ENCODE measurements at places on chromosomes 12 and 14.

DNA sequence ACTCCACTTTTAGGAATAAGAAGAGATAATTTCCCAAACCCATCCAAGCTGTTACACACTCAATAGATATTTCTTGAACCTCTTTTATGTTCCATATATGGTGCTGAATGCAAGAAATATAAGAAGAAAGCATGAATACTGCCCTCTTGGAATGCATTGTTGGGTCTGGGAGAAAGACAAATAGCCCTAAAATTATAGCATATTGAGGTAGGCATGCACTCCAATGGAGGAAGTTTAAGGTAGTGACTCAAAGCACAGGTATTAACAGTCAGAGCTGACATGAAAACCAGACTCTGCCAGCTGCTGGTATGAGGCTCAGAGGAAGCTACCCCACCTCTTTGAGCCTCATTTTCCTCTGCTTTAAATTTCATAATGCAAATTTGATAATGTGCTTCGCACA is 261.3 kb upstream of the NOS1 start:
- DNase-seq: no peak

- no peak for DNase-seq
Measured at GRCh38 chr14:73739899-73740617, 25.9 kb upstream of the PNMA1 start.

- peak; percentile 91 for DNase-seq
Measured at GRCh38 chr12:57127726-57128518, at the start of gene LRP1. LRP1 (plus strand) TSS chr12:57128483; CDS start chr12:57128965, 482 bp downstream.

- DNase-seq: no peak
Measured at GRCh38 chr12:7666595-7666994, 887 bp upstream of the APOBEC1 start.

DNA sequence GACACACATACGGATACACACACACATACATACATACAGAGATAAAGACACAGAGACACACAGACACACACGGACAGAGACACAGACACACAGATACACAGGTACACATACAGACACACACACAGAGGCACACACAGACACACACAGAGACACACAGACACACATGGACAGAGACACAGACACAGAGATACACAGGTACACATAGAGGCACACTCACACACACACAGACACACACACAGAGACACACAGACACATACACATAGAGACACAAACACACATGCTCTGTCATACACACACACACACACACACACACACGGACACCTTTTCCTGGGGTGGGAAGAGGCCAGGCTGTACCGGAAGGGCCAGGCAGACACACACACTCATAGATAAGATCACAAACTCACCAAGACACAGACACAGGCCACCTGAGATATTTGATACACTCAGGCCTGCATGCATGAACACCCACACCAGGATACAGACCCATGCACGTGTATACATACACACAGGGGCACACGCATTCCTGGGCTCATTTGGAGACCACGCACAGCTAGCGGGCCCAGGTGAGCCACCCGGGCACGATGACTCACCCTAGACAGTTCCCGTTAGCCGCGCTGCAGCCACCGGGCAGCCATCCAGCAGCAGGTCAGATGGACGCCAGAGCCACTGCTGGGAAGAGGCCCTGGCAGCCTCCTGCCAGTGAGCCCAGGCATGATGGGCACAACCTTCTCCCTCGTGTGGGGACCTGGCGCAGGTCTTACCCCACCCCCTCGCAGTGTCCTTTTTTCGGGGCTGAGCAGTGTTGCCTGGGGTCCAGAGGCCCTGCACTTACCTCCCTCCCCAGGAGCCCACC is 1.8 kb upstream of the AHNAK2 start:
- peak; percentile 81 for DNase-seq

Data from aorta (tissue), 5 donors.